ENCODE measurements at places on chromosomes 12 and 14. TPM values are rescaled to one million over a fixed set of nuclear protein-coding genes. Genes with fewer than 3 reads are reported as not detected.

The A2M gene
- total RNA-seq = 6.5 TPM

The TEX52 gene
- total RNA-seq = not detected

DNA sequence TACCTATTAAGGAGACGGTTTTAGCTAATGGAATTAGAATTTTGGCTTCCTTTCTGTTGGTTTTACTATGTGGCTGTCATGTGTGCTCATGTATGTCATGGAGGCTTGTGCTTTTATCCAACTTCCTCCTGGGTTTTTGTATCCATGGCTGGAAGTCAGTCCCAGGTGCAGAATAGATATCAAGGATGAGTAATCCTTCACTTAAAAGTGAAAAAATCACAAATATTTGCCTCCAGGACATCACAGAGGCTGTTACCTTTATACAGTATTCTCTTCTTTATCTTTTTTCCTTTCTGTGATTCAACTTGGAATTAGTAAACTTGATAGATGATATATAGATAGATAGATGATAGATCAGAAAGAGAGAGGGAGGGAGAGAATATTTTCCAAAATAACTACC, 706.8 kb downstream of the GALC start:
- H3K4me1 ChIP-seq = no peaks in the 10 kb centered on the region
- DNase-seq = no peak
- H3K36me3 ChIP-seq = no peaks in the 10 kb centered on the region
- no peaks in the 10 kb centered on the region for H3K27me3 ChIP-seq
- no peak overlapping the region for H3K27ac ChIP-seq
- H3K4me3 ChIP-seq = no peak overlapping the region

- no peak for DNase-seq
- no peaks in the 10 kb centered on the region for H3K27me3 ChIP-seq
Measured at GRCh38 chr12:12467264-12467663, 95.4 kb downstream of the DUSP16 start.

- no peaks in the 10 kb centered on the region for H3K36me3 ChIP-seq
- H3K4me3 ChIP-seq = no peak overlapping the region
- H3K27ac ChIP-seq = no peak overlapping the region
- H3K27me3 ChIP-seq = no peaks in the 10 kb centered on the region
- no peaks in the 10 kb centered on the region for H3K4me1 ChIP-seq
Measured at GRCh38 chr14:96267336-96267735, 11.3 kb downstream of the BDKRB1 start.

- H3K4me3 ChIP-seq = no peak overlapping the region
- no peak overlapping the region for H3K27ac ChIP-seq
- H3K4me1 ChIP-seq = peaks cover 4% of the 10 kb centered on the region
Measured at GRCh38 chr12:42534184-42534838, 55.2 kb downstream of the PRICKLE1 start.

The IL31 gene
- total RNA-seq = not detected

The KLRK1 gene
- not detected for total RNA-seq

GRCh38 chr14:72904840-72905561, 11.1 kb upstream of the DPF3 start:
- DNase-seq = peak; percentile 68
- H3K27me3 ChIP-seq = no peaks in the 10 kb centered on the region
- H3K4me3 ChIP-seq = no peak overlapping the region
- H3K36me3 ChIP-seq = no peaks in the 10 kb centered on the region
- H3K4me1 ChIP-seq = no peaks in the 10 kb centered on the region
- H3K27ac ChIP-seq = no peak overlapping the region

DNA sequence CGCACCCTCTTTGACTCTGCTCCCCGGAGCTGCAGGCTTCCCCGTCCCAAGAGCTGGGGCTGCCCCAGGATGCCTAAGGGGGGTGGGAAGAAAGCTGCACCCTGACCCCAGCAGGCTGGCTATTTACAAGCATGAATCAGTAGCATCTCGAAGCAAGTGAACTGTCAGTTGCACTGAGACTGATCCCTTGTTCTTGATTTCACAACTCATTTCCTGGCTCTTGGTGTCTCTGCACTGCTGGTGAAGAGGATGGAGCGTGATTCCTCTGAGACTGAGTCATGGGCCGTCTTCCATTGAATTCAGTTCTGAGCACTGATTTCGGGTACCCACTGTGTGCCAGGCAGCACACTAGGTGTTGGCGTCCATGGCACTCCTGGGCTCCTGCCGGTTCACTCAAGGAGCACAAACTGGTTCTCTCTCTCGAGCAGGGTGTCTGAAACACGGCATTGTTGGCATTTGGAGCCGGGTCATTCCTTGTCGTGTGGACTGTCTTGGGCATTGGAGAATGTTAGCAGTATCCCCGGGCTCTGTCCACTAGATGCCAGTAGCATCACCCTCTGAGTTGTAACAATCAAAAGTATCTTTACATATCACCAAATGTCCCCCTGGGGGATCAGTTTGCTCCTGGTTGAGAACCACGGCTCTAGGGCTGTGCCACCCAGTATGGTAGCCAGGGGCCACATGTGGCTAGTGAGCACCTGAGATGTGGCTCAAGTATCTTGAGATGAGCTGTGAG, 86.9 kb downstream of the RIN3 start:
- no peak overlapping the region for H3K27ac ChIP-seq
- no peak overlapping the region for H3K4me3 ChIP-seq
- no peak for DNase-seq
- H3K4me1 ChIP-seq = no peaks in the 10 kb centered on the region

Data from endothelial cell of umbilical vein (primary cell).